ENCODE measurements at places on chromosomes 4 and X.

- no peak for DNase-seq
These were observed 127.3 kb upstream of the NKX1-1 start for GRCh38 chr4:1533501-1534064.

- no peak for DNase-seq
These were observed 18.3 kb downstream of the CXCR3 start for GRCh38 chrX:71599965-71600364.

GRCh38 chr4:55733932-55734331, 85.7 kb upstream of the EXOC1L start:
- DNase-seq, result peak; percentile 36

GRCh38 chr4:180947425-180947824, 1295.8 kb upstream of the TENM3 start:
- peak; percentile 24 for DNase-seq

- peak; percentile 48 for DNase-seq
These were observed 111.6 kb upstream of the PTPN13 start for GRCh38 chr4:86482306-86483172.

DNA sequence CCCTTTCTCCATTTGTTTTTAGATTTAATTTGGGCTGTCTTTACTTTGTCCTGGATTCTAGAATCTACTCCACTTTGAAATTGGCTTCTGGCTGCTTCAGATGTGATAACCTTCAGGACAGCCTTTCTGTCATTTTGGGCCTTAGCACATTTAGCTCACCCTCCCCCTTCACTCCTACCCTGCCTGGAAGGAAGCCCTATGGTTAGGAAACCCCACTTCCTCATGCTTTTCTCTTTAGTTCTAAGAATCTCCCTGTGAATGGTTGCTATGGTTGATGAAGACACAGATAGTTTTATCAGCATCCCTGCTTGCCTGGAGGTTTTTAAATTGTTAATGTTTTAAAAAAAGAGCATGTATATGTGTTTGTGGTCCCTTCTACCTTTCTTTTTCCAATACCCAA, 100.7 kb upstream of the PTPN13 start:
- no peak for DNase-seq

GRCh38 chr4:118338981-118339765, 13.6 kb downstream of the PRSS12 start:
- DNase-seq, result peak; percentile 72

- no peak for DNase-seq
These were observed 8.1 kb upstream of the COMMD8 start for GRCh38 chr4:47471591-47471990.

GRCh38 chrX:67563469-67564448, 19.9 kb downstream of the AR start:
- DNase-seq, result no peak

DNA sequence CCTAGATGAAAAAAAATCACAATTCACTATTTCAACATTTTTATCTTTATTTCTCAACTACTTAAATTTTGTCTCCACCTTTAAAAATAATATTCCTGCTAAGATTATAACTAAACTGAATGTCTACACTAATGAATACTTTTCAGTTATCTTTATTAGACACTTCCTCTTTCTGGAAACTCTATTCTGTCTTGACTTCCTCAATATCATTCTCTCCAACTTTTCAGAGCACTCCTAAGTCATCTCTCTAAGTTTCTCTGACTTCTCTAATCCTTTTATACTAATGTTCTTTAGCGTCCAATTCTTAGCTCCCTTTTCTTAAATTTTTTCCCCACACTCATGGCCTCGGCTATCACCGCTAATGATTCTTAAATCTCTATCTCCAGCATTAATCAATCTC, 374.2 kb downstream of the FBXO8 start:
- DNase-seq, result no peak

- DNase-seq, result peak; percentile 71
These were observed 531 bp downstream of the CAMK2D start for GRCh38 chr4:113760795-113761619.

DNA sequence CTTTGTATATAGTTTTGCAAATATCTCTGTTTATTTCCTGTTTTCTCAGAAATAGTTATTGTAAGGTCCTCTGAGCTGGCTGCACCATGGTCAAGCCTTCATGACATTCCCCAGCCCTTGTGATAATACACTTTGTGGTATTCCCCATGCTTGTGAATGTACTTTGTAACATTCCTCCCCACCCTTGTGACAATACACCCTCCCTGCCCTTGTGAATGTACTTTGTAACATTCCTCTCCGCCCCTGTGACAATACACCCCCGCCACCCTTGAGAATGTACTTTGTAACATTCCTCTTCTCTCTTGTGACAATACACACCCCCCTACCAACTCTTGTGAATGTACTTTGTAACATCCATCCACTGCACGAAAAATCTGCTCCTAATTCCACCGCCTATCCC, 530.7 kb downstream of the CENPC start:
- no peak for DNase-seq

DNA sequence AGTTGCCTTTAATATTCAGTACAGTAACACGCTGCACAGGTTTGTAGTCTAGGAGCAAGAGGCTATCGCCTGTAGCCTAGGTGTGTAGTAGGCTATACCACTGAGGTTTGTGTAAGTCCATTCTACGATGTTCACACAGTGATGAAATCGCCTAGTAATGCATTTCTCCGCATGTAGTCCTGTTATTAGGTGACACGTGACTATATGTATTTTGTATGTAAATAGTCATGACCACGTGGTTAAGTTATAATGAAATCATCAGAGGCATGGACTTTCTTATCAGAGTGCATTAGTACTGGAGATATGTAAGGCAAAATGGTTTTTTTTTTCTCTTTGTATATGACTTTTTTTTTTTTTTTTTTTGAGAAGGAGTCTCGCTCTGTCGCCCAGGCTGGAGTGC, 9.9 kb upstream of the ZCCHC4 start:
- no peak for DNase-seq

DNA sequence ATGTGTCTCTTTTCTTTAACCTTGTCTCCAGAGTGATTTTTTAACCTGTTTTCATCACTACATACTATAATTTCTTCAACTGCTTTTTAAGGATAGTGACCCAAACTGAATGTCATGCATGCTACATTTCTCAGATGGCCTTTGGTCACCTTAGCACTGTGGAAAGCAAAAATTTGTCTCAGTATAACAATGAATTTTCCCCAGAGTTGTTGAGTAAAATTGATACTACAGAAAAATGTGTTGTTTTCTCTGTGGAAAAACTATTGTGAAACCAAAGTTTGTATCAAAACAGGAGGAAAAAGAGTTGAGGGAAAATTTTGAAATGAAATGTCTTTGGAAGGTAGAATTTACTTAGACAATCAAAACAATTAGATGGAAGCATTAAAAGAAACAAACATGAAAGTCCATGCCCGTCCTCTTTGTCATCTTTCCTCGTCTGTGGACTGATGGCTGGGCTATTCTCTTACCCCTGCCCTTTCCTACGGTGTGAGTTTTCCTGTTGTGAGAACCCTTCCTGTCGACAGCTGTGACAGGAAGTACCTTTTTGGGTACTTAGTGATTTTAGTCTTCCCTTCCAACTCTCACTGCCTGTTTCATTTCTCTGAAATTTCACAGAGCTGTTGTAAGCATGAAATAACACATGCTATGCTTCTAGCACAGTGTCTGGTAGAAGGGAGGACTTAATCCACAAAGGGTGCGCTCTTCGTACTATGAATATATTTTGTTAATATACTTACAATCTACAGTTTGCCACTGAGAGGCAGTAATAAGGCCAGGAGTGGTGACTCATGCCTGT, 50.8 kb downstream of the LRP2BP start:
- no peak for DNase-seq

DNA sequence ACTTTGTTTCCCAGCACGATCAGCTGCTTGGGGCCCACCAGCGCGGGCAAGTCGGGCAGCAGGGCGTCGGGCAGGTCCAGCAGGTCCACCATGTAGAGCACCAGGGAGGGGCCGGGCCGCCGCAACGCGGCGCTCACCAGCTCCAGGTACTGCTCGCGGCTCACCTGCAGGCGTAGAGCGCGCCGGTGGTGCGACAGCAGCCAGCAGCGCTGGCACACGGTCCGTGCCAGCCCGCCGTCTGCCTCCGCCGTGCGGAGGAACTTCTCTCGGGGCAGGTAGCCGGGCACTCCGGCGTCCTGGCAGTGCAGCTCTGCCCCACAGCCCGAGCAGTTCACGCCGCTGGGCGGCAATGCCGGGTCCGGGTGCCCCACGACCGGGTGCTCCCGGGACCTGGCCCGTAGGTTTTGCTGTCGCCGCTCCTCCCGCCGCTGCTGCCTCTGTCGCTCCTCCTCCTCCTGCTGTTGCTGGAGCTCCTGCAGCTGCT, 527 bp downstream of the NOA1 start:
- no peak for DNase-seq

DNA sequence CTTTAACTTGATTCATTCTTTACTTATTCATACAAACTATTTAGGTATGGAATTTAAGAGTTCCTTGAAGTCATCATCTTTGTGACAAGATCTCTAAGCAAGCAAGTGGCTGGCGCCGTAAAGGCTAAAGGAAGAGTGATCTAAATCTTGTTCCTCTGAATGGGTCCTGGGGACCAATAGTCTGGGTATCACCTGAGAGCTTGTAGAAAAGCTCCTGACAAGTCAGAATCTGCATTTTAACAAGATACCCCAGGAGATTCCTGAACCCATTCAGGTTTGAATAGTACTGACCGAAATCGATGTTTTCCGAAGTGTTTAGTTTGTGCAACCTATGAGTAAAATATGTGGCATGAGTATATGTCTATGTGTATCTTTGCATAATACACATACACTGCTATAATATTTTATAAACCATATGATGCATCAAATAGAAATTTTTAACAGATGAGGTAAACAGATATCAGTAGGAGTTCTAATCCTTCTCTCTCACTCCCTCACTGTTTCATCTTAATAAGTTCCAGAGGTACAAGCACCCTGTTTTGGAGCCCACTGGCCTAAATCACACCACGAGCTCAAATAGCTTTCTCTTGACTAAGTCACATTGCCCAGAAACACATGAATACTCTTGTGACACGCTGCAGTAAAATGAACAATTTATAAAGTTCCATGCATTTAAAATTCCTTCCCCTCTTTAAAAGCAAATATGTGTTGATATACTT, 170.0 kb downstream of the RELL1 start:
- DNase-seq, result no peak

- DNase-seq, result no peak
These were observed 68.5 kb downstream of the PHOX2B start for GRCh38 chr4:41679991-41680390.

DNA sequence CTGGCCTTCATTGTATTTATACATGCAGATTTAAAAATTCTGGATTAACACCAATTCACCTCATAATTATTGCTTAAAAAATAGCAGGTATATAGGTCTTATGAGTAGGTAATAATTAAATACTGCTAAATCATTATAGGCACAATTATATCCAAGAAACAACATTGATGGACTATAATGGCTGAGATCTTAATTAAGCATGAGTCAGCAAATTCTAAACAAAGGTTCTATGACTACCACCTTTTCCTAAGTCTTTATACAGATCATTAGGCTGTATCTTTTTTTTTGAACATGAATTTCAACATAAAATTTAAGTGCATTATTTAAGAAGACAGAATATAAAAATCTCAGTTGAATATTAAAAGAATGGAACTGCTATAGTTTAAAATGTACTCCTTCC, 1678.7 kb upstream of the PCDH10 start:
- DNase-seq, result no peak
